Spleen (tissue), 13 donors: ENCODE measurements at places on chromosomes 16 and 17. TPM values are rescaled to one million over a fixed set of nuclear protein-coding genes. Genes with fewer than 3 reads are reported as not detected.
A peak's percentile ranks its signal among the peaks of the same experiment; 100 is the strongest.

Gene C17orf107
- 0.70 TPM for polyA plus RNA-seq

DNA sequence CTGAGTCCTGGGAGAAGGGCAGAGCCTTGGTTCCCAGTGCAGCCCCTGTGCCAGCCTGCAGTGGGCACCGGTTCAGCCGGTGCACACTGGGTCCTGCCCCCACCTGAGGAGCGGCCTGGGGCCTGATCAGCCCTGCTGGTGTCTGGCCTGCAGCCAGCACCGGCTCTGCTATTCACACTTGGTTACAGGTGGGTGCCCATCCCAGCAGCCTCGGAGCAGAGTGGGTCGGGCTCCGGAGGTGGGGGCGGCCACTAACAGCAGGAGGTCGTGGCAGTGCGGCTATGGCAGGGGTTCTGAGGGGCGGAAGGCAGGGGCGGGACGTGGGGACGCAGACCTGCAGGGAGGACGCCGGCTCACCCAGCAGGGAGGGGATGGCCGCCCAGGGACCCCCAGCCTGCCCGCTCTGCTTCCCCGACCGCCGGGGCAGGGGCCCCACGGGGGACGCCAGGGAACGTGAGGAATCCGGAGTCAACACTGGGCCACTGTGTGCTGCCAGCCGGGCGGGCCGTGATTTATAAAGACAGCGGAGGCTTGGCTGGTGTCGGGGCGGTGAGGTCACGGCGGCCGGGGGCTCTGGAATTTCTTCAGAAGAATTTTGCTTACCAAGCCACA is 20.3 kb downstream of the METRNL start:
- H3K27ac ChIP-seq = no peak overlapping the region
- H3K4me1 ChIP-seq = peaks cover 34% of the 10 kb centered on the region
- H3K27me3 ChIP-seq = no peaks in the 10 kb centered on the region
- no peak overlapping the region for H3K4me3 ChIP-seq

GRCh38 chr16:57044931-57045693 is 47.3 kb upstream of the CPNE2 start:
- H3K4me3 ChIP-seq = no peak overlapping the region
- H3K27ac ChIP-seq = no peak overlapping the region
- peaks cover 93% of the 10 kb centered on the region for H3K36me3 ChIP-seq
- peaks cover 65% of the 10 kb centered on the region for H3K4me1 ChIP-seq

GRCh38 chr16:76963614-76964315 is 227.2 kb upstream of the MON1B start:
- no peaks in the 10 kb centered on the region for H3K36me3 ChIP-seq
- H3K27me3 ChIP-seq = no peaks in the 10 kb centered on the region
- H3K4me1 ChIP-seq = no peaks in the 10 kb centered on the region

DNA sequence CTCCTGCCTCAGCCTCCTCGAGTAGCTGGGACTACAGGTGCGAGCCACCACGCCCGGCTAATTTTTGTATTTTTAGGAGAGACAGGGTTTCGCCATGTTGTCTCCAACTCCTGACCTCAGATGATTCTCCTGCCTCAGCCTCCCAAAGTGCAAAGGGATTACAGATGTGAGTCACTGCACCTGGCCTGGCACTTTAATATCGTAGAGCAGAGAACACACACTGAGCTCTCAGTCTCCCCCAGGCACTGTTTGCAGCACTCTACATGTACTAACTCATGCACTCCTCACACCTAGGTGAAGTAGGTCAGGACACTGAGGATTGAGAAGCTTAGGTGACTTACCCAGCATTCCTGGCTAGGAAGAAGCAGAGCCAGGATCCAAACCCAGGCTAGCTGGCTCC is 15.0 kb downstream of the C17orf100 start:
- peaks cover 25% of the 10 kb centered on the region for H3K4me1 ChIP-seq
- DNase-seq = no peak
- no peak overlapping the region for H3K27ac ChIP-seq
- H3K4me3 ChIP-seq = no peak overlapping the region
- H3K36me3 ChIP-seq = no peaks in the 10 kb centered on the region

DNA sequence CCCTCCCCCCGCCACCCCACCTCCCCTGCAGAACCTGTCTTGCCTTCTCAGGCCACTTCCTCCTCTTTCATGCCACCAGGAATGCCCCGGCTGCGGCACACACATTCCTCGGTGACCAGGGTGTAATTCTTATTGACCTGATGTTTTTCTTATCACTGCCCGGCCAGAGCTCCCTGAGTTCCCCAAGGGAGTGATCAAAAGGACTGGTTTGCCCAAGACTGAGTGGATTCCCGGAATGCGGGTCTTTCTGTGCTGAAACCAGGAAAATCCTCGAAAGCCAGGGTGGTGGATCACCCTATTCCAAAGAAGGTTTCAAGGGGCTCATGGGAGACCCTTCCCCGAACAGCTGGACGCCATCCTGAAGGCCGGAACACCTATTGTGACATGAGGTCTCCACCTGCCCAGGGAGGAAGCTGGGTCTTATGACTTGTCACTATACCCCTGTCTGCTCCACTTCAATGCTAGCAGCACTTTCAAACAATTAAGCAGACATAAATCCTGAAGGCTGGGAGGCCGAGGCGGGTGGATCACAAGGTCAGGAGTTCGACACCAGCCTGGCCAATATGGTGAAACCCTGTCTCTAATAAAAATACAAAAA is 53.0 kb upstream of the RPL38 start:
- H3K27me3 ChIP-seq = peaks cover 24% of the 10 kb centered on the region
- H3K4me1 ChIP-seq = no peaks in the 10 kb centered on the region
- H3K4me3 ChIP-seq = no peak overlapping the region
- no peak for DNase-seq
- no peak overlapping the region for H3K27ac ChIP-seq

Gene SPIRE2
- 1.3 TPM for polyA plus RNA-seq

- H3K4me3 ChIP-seq = no peak overlapping the region
- H3K27me3 ChIP-seq = peaks cover 2% of the 10 kb centered on the region
- H3K36me3 ChIP-seq = no peaks in the 10 kb centered on the region
Measured at GRCh38 chr17:31792007-31792585, 66.9 kb downstream of the COPRS start.

- peak overlapping the region; percentile 64 for H3K27ac ChIP-seq
- H3K36me3 ChIP-seq = no peaks in the 10 kb centered on the region
- no peaks in the 10 kb centered on the region for H3K27me3 ChIP-seq
- no peak overlapping the region for H3K4me3 ChIP-seq
- DNase-seq = no peak
Measured at GRCh38 chr17:35982409-35983191, 1.3 kb upstream of the CCL16 start.

GRCh38 chr16:2008009-2008526 is 1.6 kb downstream of the ZNF598 start:
- no peaks in the 10 kb centered on the region for H3K27me3 ChIP-seq
- peak; percentile 79 for DNase-seq
- peak overlapping the region; percentile 97 for H3K4me3 ChIP-seq
- H3K27ac ChIP-seq = peak overlapping the region; percentile 89

GRCh38 chr16:17343028-17343427 is 127.7 kb downstream of the XYLT1 start:
- peak; percentile 77 for DNase-seq
- no peak overlapping the region for H3K4me3 ChIP-seq
- H3K27me3 ChIP-seq = no peaks in the 10 kb centered on the region
- peak overlapping the region; percentile 64 for H3K27ac ChIP-seq

Gene KCNG4
- not detected for polyA plus RNA-seq

DNA sequence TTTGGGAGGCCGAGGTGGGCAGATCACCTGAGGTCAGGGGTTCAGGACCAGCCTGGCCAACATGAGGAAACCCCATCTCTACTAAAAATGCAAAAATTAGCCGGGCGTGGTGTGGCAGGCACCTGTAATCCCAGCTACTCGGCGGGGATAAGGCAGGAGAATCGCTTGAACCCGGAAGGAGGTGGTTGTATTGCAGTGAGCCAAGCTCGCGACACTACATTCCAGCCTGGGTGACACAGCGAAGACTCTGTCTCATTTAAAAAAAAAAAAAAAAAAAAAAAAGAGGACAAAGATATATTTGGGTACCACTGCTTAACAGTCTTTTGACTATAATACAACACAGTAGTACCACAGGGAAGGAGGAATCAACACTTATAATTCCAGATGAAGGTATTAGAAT is 9.2 kb downstream of the CNOT1 start:
- H3K27ac ChIP-seq = no peak overlapping the region
- H3K4me1 ChIP-seq = peaks cover 31% of the 10 kb centered on the region
- peak; percentile 37 for DNase-seq
- H3K4me3 ChIP-seq = no peak overlapping the region
- H3K36me3 ChIP-seq = peaks cover 55% of the 10 kb centered on the region

DNA sequence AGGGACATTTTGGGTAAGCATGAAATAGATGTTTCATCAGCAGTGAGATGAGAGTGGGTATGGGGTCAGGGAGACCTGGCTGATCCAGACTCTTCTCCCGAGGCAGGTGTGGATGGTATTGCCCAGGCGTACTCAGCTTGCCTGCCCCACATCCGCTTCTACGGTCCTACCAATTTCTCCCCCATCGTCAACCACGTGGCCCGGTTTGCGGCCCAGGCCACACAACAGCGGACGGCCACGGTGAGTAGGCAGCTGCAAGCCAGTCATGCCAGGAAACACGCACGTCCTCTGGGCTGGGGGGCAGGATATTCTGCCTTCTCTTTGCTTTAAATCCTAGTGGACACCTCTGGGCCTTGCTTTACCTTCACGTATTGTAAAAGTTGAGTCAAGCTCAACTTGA is 44.7 kb downstream of the CPNE2 start:
- no peaks in the 10 kb centered on the region for H3K36me3 ChIP-seq
- no peaks in the 10 kb centered on the region for H3K27me3 ChIP-seq
- DNase-seq = peak; percentile 70
- H3K4me3 ChIP-seq = no peak overlapping the region

GRCh38 chr16:85431431-85432124 is 181.5 kb upstream of the GSE1 start:
- no peaks in the 10 kb centered on the region for H3K4me1 ChIP-seq
- H3K27me3 ChIP-seq = no peaks in the 10 kb centered on the region
- no peak overlapping the region for H3K4me3 ChIP-seq
- DNase-seq = peak; percentile 61
- H3K36me3 ChIP-seq = no peaks in the 10 kb centered on the region

Gene HAS3
- 0.96 TPM for polyA plus RNA-seq

DNA sequence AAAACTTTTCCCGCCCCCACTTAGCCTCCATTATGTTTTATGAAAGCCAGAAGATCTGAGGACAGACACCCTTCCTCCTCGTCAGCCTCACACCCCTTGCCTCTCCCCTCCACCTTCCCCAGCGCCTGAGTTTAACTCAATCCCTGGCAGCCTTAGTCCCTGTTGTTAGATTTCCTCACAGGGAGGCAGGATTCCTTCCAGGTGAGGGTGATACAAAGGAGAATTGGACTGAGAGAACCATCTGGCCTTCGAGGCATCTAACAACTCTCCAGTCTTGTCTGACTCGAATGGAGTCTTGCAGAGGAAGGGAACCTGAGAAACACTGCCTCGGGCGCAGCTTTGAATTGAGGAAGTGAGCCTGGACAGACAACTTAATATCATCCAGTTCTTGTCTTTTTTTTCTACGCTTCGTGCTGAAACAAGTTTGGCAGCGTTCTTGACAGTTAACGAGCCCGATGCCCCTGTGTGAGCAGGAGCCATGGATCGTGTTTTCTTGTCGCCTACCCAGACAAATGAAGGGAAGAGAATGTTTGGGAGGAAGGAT is 1.3 kb upstream of the ZNF768 start:
- H3K4me1 ChIP-seq = peaks cover 43% of the 10 kb centered on the region
- no peaks in the 10 kb centered on the region for H3K27me3 ChIP-seq
- H3K36me3 ChIP-seq = peaks cover 8% of the 10 kb centered on the region
- H3K27ac ChIP-seq = peak overlapping the region; percentile 98

DNA sequence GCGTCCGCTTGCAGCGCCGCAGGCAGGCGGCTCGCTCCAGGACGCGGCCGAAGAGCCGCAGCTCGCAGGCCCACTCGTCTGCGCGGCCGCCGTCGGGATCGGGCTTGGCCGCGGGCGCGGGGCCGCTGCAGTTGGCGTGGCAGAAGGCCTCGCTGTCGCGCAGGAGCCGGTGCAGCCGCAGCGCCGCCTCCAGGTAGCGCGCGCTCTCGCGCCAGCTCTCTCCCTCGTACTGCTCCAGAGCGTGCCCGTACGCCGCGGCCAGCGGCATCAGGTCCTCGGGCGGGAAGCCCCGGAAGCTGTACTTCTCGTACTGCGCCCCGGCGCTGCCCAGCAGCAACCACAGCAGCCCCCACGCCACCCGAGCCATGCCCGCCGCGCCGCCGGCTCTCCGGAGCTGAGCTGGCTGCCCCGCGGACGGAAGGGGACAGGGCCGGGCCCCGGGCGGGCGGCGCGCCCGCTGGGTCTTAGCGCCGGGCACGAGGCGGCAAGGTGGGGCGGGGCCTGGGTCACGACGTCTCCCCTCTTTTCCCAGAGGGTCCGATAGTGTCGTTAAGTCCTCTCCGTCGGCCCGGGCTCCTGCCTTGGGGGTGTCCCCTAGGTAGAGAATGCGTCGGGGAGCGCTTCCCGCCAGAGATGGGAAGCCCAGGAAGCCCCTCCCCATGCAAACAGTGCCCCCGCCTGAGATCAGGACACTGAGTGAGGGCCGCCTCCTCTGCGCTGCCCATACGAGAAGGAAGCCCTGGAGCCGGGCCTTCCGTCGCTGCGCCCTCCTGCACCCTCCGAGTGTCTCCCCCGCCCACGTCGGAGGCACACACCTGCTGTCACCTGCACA is at the start of gene P3H4:
Gene P3H4 (minus strand): TSS at position 401 of the 832 bp plus-strand sequence. CDS start 34 bp downstream, at position 367.
- peak; percentile 93 for DNase-seq
- peaks cover 31% of the 10 kb centered on the region for H3K27me3 ChIP-seq
- no peaks in the 10 kb centered on the region for H3K36me3 ChIP-seq
- H3K4me3 ChIP-seq = peak within 1 kb of the TSS; percentile 89

DNA sequence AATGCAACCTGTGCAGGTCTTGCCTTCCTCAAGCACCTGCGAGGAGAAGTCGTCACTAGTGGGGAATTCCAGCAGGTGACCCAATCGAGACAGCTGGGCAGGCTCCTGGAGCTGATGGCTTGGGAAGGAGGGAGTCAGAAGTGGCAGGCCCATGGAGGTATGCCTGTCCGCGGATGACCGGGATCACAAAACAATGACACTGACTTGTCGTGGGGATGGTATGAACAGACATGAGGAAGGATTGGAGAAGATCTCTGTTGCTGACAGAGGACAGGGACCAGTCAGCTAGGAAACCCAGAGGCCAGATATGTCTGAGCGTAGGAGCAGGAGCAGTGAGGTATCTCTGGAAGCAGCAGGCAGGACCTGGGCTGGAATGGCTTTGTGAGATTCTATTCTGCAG is 233.3 kb downstream of the SOX9 start:
- H3K27me3 ChIP-seq = no peaks in the 10 kb centered on the region
- no peak for DNase-seq
- H3K36me3 ChIP-seq = no peaks in the 10 kb centered on the region

GRCh38 chr16:62404842-62405611 is 368.8 kb upstream of the CDH8 start:
- no peak overlapping the region for H3K27ac ChIP-seq
- no peaks in the 10 kb centered on the region for H3K4me1 ChIP-seq
- H3K27me3 ChIP-seq = no peaks in the 10 kb centered on the region
- H3K36me3 ChIP-seq = no peaks in the 10 kb centered on the region
- DNase-seq = no peak

DNA sequence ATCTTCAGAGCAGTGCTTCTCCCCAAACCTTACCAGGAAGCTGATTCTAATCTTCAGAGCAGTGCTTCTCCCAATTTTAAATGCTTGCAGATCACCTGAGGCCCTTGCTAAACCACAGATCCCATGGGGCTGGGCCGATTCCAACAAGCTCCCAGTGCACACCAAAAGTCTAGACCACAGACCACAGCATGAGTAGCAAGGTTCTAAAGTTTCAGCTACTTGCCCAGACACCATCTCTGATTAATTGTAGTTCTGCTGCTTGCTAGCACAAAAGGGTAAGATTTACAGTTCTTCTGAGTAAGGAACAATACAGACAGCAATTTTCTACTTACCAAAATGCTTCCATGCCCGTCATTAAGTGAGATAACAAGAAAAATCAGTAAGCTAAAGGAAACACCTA is 12.2 kb downstream of the CLEC3A start:
- H3K27me3 ChIP-seq = no peaks in the 10 kb centered on the region
- no peak for DNase-seq
- H3K27ac ChIP-seq = no peak overlapping the region
- H3K4me1 ChIP-seq = no peaks in the 10 kb centered on the region
- no peak overlapping the region for H3K4me3 ChIP-seq
